ENCODE measurements at places on chromosomes 3 and 15.

GRCh38 chr3:124092811-124093210, 100.9 kb upstream of the ROPN1 start:
- DNase-seq, result no peak

- DNase-seq, result no peak
These were observed 67.5 kb downstream of the CHST2 start for GRCh38 chr3:143187111-143187510.

DNA sequence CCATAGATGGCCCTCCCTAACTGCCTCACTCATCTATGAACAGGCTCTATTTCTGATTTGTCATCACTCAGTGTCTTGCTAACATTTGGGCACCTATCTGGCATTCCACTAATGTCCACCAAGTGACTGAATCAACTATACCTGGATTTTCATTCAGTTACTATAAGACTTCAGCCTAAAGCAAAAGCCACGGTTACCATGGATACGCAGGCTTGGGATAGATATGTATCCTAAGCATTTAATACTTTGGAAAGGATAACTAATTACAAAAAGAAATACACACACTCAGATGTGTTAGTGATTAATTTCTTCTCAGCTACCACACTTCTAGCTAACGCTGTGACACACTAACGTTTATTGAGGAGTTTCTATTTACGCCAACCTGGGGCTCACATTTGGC, 899.5 kb upstream of the CFAP20DC start:
- no peak for DNase-seq

DNA sequence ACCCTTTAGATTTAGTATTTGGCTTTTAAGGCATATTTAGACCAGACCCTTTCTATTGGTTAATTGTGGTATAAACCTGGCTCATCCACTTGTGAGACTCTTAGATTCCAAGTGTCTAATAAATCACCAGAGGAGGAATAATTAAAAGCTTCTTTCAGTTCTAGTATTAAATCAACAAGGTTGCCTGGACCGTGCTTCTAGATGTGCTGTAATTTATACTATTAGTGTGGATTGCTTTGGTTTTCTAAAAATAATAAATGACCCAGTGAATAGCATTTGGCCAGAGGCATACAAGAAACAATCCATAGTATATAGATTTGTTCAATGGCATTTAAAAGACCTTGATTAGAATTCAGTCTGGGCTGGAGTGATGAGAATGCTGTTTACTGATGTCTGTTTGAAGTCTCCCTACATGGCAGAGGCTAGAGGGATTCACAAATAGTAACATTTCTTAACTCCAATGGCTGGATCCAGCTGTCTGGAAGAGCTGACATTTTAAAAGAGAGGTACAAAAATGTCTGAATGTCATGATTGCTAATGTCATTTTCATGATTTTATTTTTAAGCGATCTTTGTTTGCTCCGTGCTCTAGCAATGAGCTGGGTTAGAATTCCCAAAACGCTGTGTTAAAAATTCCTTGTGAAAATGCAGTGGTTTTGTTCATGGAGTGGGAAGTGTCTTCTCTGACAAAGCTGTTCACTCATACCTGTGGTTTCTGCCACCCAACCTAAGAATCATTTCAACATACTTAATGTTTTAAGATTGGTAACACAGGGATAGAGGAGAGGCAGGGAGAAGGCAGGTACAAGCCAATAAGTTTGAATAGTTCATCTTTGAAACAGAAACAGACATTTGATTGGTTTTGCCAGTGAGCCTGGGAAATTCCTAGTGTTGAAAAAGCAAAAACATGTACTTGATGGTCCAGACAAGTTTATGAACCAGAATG, 89.9 kb downstream of the RBMS3 start:
- no peak for DNase-seq

DNA sequence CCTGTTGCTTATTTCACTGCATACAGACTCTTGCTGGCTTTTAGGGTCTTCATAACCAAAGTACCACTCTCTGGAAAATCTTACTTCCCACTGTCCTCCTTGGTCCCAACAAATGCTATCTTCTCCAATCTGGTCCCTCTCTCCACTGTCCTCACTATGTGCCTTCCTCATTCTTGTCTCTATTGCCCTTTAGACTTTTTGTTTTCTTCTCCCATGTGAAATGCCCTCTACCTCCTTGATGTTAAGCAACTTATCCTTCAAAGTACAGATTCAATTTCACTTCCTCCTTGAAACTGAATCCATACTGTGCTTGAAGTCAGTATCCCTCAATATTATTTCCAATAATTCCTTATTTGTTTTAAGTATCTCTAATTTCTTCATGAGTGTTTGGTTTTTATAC, 60.8 kb downstream of the CGGBP1 start:
- no peak for DNase-seq

DNA sequence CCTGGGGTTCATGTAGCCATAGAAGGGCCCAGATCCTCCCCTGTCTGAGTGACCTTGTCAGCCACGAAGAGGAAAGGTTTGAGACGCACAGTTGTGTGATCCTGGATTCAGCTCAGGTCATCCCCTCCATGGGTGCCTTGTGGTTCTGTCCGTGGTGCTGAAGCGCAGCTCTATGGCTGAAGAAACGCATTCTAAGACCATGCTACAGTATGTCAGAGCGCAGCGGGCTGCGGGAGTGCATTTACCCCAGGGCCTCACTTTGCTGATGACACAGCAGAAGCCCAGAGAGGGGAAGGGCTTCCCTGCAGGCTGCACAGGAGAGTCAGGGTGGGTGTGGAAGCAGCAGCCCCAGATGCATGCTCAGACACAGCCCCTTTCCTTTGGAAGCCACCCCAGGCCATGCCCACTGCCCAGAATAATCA, 68.8 kb upstream of the IQSEC1 start:
- no peak for DNase-seq

DNA sequence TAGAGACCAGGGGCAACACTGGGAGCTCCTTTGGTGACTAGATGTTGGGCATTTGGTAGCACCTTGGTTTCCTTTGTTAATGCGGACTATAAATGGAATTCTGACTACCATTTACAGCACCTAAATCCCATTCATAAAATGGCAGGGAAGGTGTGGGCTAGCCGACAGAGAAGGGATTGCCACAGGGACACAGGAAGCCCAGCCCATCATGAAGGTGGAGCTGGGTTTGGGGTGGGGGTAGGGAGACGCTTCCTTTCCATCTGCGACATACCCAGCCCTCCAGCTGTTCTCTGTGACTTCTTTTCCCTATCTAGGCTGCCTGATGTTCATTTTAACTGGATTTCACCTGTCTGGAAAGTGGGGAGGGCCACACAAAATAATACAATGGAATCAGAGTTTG, 21.0 kb downstream of the ABHD2 start:
- no peak for DNase-seq

DNA sequence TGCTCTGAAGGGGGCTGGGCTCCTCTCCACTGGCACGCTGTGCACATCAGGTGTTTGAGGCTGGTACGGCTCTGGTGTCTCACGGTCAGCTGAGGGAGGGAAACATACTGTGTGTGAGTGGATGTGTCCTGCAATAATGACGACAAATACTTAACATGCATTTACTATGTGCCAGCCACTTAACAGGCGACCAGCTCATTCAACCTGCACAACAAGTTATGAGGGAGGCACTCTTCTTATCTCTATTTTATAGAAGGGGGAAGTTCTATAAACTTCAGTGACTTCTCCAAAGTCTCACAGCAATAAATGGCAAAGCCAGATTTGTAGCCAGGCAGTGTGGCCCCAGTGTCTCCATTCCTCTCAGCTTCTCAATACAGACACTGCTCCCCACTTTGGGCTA, 83.1 kb upstream of the LINGO1 start:
- DNase-seq, result no peak

DNA sequence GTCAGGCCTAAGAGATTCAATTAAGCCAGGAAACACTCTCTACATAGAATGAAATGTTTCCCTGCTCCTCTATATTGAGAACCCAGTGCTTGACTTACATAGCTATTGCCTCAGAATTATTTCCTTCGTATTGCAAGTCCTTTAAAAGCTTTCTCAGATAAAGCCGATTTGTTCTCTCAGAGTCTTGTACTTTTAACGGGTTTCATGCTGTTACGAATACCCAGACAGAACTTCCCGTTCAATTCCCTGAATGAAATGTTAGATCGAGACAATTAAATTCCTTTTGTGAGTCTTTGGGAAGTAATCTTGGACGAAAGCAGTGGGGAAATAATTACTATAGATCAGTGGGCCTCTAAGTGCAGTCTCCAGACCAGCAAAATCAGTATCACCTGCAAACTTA, 102.8 kb upstream of the CHL1 start:
- DNase-seq, result no peak

DNA sequence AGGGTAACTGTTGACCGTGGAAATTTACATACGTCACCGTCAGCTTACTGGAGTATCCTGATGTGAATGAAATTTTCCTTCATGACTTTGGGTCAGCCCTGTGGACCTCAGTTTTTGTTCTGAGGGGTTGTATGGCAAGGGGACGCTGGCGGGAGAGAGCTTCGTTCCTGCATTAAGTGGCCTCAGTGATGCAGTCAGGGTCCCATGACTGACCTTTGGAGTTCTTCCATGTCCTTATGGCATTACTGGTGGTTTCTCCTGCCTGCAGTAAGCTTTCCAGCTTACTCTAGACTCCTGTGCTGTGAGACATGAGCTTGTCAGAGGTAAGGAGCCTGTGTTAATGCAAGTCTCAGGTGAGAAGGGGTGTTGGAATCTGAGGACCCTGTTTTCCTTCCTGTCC, 1.8 kb downstream of the CD276 start:
- no peak for DNase-seq
